ENCODE measurements at places on chromosomes 16 and 17. TPM values are rescaled to one million over a fixed set of nuclear protein-coding genes. Genes with fewer than 3 reads are reported as not detected.
A peak's percentile ranks its signal among the peaks of the same experiment; 100 is the strongest.

LRRC75A gene
- total RNA-seq, result 5.7 TPM

B3GNT9 gene
- 7.2 TPM for total RNA-seq

GRCh38 chr17:78211032-78211431 lies 3.0 kb upstream of the BIRC5 start:
- H3K4me3 ChIP-seq, result no peak overlapping the region
- H3K27me3 ChIP-seq, result no peaks in the 10 kb centered on the region
- peaks cover 15% of the 10 kb centered on the region for H3K4me1 ChIP-seq
- H3K27ac ChIP-seq, result no peak overlapping the region
- DNase-seq, result no peak

DNA sequence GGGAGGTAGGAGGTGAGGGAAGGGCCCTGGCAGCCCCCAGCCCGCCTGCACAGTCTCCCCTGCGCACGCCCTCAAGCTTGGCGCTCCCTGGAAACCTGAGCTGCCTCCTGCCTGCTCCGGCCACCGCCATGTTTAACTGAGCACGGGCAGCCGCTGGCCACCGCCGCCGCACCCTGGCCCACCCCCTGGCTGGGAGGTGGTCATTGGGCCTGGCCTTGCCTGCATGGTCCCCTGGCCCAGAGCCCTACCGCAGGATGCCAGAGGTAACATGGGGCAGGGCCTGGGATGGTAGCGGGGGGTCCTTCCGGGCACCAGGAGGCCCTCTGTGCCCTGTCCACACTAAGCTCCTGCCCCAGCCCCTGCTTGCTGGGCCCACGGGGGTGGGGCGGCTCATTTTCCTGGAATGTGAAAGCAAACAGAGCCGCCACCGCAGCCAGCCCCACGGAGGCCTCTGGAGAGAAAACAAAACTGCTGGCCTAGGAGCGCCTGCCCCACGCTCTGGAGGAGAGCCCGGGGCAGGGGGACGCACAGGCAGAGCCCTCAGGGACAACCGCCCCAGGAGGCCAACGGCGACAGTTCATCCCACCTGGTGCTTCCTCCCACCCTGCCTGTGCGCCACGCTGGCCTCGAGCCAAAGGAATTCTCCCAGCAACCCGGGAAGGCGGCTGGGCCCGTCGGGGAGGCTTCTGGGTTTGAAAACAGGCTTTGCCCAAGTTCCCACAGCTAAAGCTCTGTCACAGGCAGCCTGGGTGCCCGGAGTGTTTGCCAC lies 8.9 kb downstream of the NHERF2 start:
- no peak for DNase-seq
- H3K27ac ChIP-seq, result no peak overlapping the region
- no peak overlapping the region for H3K4me3 ChIP-seq
- H3K27me3 ChIP-seq, result no peaks in the 10 kb centered on the region
- H3K4me1 ChIP-seq, result peaks cover 3% of the 10 kb centered on the region
- no peaks in the 10 kb centered on the region for H3K36me3 ChIP-seq

DNA sequence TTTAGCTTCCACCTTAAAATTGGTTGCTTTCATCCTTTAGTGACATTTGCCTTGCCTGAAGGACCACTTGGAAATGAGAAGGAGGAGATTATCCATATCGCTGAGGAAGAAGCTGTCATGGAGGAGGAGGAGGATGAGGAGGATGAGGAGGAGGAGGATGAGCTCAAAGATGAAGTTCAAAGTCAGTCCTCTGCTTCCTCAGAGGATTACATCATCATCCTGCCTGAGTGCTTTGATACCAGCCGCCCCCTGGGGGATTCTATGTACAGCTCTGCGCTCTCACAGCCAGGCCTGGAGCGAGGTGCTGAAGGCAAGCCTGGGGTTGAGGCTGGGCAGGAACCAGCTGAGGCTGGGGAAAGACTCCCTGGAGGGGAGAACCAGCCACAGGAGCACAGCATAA lies 11.5 kb upstream of the TMEM106A start:
- DNase-seq, result no peak
- no peak overlapping the region for H3K27ac ChIP-seq
- peaks cover 51% of the 10 kb centered on the region for H3K36me3 ChIP-seq
- no peaks in the 10 kb centered on the region for H3K4me1 ChIP-seq
- no peaks in the 10 kb centered on the region for H3K27me3 ChIP-seq
- H3K4me3 ChIP-seq, result no peak overlapping the region

- DNase-seq, result no peak
- H3K27me3 ChIP-seq, result peaks cover 26% of the 10 kb centered on the region
- H3K4me1 ChIP-seq, result peaks cover 6% of the 10 kb centered on the region
- no peak overlapping the region for H3K4me3 ChIP-seq
Measured at GRCh38 chr16:709566-710499, 4.2 kb upstream of the FBXL16 start.

DNA sequence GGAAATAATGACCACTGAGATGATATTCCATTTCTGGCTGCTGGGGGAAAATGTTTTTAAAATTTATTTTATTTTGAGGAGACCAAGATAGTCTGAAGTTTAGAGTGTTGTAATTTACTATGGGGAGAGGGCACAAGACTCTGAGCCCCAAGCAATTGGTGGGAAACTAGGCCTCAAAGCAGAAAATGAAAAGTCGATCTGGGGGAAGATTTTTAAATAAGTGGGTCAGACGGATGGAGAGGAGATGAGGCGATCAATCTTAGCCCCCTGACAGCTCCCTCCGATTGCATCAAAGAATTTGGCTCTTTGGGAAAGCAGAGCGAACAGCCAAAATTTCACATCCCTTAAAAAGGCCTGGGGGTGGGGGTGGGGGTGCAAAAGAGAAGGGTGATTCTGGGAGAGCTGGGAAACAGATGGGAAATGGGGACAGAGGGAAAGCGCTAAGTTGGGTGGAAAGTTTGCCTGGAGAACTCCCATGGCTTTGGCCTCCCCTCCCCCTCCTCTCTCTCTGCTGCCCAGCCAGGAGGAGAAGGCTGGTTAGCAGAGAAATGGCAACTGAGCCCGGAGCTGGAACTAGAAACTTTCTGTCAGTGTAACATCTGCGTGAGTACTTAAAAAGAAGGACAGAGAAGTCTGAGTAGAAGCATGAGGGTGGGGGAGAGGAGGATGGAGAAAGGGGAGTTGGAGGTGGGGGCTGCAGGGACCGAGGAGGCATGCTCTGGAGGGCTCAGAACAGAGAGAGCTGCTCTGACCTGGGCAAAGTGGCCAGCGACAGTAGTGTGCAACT lies 1.4 kb upstream of the HOXB2 start:
- H3K27me3 ChIP-seq, result peaks cover 2% of the 10 kb centered on the region
- H3K36me3 ChIP-seq, result peaks cover 16% of the 10 kb centered on the region
- H3K4me1 ChIP-seq, result peaks cover 57% of the 10 kb centered on the region
- DNase-seq, result no peak
- peak overlapping the region; percentile 90 for H3K4me3 ChIP-seq

GRCh38 chr16:15732416-15732815 lies 82.4 kb downstream of the NDE1 start:
- no peaks in the 10 kb centered on the region for H3K27me3 ChIP-seq
- no peak overlapping the region for H3K27ac ChIP-seq
- H3K4me3 ChIP-seq, result no peak overlapping the region
- peaks cover 26% of the 10 kb centered on the region for H3K36me3 ChIP-seq
- H3K4me1 ChIP-seq, result no peaks in the 10 kb centered on the region
- DNase-seq, result no peak

GRCh38 chr17:17275971-17276370 lies 5.1 kb downstream of the COPS3 start:
- no peak overlapping the region for H3K4me3 ChIP-seq
- peaks cover 29% of the 10 kb centered on the region for H3K36me3 ChIP-seq
- DNase-seq, result no peak
- H3K4me1 ChIP-seq, result peaks cover 29% of the 10 kb centered on the region
- H3K27me3 ChIP-seq, result no peaks in the 10 kb centered on the region

- peak overlapping the region; percentile 100 for H3K27ac ChIP-seq
- peaks cover 33% of the 10 kb centered on the region for H3K4me1 ChIP-seq
- H3K36me3 ChIP-seq, result peaks cover 28% of the 10 kb centered on the region
- peak overlapping the region; percentile 98 for H3K4me3 ChIP-seq
- DNase-seq, result no peak
- no peaks in the 10 kb centered on the region for H3K27me3 ChIP-seq
Measured at GRCh38 chr17:7684851-7685532, 2.3 kb downstream of the TP53 start.

DNA sequence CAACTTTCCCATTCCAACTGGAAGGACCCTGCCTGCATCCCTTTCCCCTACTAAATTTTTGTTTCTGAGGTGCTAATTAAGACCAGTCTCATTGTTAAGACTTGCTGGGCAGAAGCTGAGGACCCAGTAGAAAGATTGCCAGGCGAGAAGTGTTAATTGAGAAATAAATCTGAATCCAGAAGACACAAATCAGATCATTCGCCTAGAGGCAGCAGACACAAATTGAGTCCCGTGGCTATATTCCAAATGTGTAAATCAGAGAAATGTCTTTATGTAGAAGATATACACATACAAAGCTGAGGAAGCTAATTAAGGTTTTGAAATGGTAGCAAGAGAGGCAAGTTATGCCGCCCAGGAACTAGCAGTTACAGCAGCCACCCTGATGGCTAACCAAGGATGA lies 29.6 kb downstream of the CALCOCO2 start:
- no peak overlapping the region for H3K27ac ChIP-seq
- H3K4me3 ChIP-seq, result no peak overlapping the region
- peaks cover 9% of the 10 kb centered on the region for H3K4me1 ChIP-seq
- no peaks in the 10 kb centered on the region for H3K27me3 ChIP-seq
- H3K36me3 ChIP-seq, result peaks cover 61% of the 10 kb centered on the region
- DNase-seq, result no peak
